Glomerular endothelial cell (primary cell): ENCODE measurements at places on chromosomes 2 and 18.
A peak's percentile ranks its signal among the peaks of the same experiment; 100 is the strongest.

GRCh38 chr2:231348173-231348572, 47.3 kb upstream of the B3GNT7 start:
- DNase-seq, result peak; percentile 3

DNA sequence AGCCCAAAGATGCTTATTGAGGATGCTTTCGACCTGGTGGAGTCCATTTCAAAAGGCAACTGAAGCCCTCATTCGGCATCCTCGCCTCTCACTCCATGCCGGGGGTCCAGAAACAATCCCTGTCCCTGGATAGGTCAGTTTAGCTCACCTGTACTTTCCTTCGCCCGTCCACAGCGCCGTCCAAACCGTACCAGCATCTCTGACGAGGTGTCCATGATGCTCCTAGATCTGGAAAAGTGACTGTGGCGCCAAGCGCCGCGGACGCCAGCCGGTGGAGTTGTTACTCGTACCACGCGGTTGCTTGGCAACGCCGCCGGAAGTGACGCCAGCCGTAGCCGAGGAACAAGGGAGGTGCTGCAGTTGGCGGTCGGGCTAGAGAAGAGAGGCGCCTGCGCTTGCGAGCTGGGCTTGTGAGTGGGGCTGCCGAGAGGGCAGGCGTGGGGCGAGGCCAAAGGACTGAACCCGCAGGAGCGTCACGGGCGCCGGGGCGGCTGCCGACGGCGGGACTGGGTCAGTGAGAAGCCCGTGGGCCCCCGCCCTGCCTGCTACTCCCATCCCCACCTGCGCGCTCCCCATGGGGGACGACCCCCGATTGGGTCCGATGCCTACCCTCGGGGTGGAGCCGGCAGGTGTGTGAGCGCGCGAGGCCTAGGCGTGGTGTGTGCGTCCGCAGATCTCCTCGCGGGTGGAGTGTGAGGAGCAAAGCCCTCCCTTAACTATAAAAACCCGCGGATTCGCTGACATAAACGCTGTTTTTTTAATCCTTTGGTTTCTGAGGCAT, at the start of the genes CFAP210 and PHOSPHO2:
CFAP210 (minus strand) TSS at position 293 of the 781 bp plus-strand sequence; CDS start at position 215, 78 bp downstream.
PHOSPHO2 (plus strand) TSS at position 357 of the 781 bp plus-strand sequence. CDS start 6,503 bp downstream, outside the sequence.
- peak; percentile 74 for DNase-seq

- no peak for DNase-seq
Measured at GRCh38 chr2:231699006-231699405, 9.3 kb upstream of the PTMA start.

DNA sequence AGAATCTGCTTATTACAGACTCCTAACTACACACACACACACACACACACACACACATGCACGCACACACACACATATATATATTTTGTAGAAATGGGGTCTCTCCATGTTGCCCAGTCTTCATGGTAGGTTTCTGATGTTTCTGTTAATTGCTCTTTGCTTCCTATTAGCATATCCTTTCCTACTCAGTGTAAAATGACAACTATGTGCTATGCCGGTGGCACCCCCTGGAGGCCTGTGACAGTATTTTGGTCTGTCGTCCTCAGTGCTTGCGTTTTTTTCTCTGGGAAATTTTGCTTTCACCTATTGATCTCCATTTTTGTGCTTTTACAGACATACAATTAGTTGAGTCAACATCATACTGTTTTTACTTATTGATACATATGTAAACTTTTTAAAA, 322.1 kb downstream of the LRRTM1 start:
- no peak for DNase-seq

- DNase-seq, result no peak
Measured at GRCh38 chr2:113273027-113273551, 5.6 kb downstream of the PAX8 start.

- DNase-seq, result no peak
Measured at GRCh38 chr2:240639566-240639965, 14.3 kb downstream of the GPR35 start.

GRCh38 chr18:61350578-61350977, 17.3 kb downstream of the CDH20 start:
- no peak for DNase-seq

GRCh38 chr2:37125416-37125815, 31.4 kb downstream of the EIF2AK2 start:
- DNase-seq, result no peak

GRCh38 chr2:72921088-72921851, 4.0 kb downstream of the EMX1 start:
- DNase-seq, result no peak

DNA sequence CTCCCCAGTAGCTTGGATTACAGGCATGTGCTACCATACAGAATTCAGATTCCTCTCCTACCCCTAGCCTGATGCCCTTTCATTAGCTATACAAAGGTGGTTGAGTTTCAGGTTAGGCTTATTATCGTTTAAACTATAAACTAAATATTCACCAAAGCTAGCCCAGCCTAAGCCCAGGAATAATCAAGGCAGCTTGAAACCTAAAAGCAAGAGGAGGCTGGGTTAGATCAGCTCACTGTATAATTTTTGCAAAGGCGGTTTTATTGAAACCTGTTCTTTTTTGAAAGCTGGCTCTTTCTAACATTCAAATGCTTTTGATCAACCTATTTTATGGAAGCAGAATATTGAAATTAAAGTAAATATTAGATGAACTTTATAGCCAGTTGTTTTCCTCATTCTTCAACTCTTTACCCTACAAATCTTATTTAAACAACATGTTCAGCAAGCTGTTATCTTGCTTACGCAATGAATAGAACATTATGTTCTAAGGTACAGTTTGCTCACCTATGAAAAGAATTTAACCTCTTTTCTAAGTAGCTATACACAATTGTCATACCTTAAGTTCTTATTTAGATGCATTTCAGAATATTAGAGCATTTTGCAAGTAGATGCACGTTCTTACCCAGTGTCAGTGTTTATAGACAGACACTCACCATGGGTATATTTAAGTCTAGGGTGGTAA, 241.6 kb downstream of the NEDD4L start:
- DNase-seq, result no peak

DNA sequence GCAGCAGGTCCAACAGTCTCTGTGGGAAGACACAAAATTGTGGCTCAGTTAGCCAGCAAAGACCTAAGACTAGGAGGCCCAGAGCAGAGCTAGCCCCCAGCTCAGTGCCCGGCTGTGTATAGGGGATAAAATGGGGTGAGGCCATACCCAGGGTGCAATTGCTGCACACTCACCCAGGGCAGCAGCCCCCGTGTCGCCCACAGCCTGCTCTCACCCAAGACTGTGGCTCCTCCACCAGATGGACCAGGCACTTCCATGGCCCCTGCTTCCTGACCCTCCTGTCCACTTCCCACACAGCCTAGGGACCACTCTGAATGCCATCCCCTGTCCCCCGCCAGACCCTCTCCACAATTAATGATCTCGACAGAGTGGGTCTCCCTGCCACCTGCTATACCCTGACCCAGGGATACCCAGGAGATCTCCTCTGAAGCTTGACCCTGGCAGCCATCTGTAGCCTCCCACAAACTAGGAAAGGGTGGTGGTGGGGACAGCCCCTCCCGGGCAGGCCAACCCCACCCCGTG, 85.7 kb downstream of the HS1BP3 start:
- DNase-seq, result no peak

- no peak for DNase-seq
Measured at GRCh38 chr2:158323381-158323780, 133.2 kb downstream of the CCDC148 start.

DNA sequence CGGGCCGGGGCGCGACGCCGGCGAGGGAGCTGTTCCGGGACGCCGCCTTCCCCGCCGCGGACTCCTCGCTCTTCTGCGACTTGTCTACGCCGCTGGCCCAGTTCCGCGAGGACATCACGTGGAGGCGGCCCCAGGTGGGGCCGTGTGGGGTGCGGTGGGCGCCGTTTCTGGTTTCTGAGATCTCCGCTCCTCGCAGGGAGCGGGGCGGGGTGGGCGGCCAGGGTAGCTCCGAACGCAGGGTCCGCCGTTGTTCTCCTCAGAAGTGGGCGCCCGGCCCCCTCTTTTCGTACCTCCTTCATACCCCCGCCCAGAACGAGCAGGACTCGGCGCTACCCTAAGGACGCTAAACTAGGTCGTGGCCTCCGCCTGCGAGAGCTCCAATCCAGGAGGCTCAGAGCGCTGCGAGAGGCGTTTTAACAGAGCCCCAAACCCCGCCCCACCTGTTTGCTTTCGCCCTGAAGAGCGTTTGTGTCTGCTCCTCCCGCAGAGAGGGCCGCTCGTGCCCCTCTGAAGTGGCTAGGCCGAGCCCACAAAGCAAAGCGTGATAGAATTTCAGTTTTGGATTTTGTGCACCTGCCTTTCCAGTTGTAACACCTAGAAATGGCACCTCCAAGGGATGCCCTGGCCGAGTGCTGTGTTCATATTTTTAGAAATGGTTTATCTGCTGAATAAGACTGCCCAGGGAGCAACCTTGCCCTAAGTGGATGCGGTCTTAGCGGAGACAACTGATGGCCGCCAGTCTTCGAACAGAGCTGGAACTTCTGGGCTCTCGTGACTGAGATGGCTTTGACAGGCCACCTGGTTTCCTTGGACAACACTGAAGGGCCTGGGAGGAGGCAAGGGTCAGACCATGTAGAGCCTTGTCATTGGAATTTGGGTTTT, 626 bp downstream of the CAPN10 start:
- no peak for DNase-seq

DNA sequence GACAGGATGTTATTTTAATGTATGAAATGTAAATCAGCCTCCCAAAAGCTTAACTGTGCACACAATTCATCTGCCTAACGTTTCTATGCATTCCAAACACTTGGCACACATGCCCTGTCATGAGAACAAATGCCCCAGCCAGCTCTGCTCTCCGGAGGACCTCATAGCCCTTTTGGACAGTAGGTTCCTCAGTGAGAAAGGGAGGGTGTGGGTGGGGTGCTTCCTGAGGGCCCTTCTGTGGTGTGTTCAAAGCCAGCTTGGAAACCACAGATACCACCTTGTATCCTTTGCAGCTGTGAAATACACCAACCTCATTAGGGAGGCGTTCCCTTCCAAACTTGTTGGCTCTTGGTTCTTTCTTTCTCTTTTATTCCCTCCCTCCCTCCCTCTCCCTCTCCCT, 102.2 kb upstream of the ASB18 start:
- DNase-seq, result no peak

DNA sequence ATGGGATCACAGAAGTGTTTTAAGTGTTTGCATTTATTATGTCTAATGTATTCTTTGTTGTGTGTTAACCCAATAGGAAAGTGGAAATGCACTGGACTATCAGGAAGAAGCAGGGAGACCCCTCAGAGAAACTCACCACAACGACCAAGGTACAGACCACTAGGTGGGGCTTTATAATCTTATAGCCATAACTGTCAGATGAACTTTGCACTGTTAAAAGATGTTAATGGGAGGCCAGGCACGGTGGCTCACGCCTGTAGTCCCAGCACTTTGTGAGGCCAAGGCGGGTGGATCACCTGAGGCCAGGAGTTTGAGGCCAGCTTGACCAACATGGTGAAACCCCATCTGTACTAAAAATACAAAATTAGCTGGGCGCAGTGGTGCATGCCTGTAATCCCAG, 73.2 kb downstream of the SUMO1 start:
- no peak for DNase-seq

- DNase-seq, result no peak
Measured at GRCh38 chr2:208012449-208012848, 12.9 kb downstream of the PLEKHM3 start.

GRCh38 chr2:71923143-71923525, 224.5 kb downstream of the CYP26B1 start:
- no peak for DNase-seq
